Activated CD8-positive, alpha-beta memory T cell treated with anti-CD3 and anti-CD28 coated beads for 48 hours (primary cell): ENCODE measurements at places on chromosomes 6 and 20.

- DNase-seq, result no peak
Observed at GRCh38 chr20:24109537-24109936, 121.0 kb upstream of the GGTLC1 start.

DNA sequence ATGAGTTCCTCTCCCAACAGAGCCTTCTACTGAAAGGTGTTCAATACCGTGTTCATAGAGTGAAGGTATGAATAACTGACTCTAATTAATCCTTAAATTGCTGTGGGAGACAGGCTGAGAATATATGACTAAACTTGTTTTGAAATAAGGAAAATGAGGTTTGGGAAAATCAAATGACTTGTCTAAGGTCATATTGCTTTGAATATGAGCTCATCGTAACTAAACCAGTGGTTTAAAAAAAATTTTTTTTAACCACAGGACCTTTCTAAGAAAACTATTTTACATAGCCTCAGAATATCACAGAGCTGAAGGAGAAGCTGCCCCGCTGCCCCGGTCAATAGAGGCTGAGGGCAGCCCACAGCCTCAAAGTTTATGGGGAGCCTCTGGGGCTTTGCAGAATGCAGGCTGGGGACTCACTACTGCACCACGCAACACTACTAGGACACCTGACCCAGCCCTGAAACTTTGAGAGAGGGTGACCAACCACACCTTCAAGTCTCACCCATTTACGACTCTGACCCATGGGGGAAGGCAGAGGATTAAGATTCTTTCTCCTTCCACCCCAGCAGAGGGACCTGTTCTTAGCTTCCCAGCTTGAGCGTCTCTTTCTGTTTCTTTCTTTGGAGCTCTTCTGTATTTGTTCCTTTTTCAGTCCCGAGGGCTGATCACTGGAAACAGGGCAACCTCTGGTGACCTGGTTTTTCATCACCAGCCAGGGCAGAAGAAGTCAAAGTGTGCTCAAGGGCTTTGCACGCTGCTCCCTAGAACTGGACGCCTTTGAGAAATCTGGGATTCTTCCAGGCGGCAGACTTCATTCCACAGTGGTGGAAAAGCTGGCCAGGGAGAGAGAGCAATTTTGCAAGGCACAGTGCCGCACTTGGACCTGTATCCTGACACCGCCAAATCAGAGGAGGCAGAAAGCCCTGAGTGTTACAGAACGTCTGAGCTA is 220.2 kb downstream of the ATXN1 start:
- DNase-seq, result no peak

- DNase-seq, result no peak
Observed at GRCh38 chr6:113104951-113105350, 752.2 kb upstream of the MARCKS start.

DNA sequence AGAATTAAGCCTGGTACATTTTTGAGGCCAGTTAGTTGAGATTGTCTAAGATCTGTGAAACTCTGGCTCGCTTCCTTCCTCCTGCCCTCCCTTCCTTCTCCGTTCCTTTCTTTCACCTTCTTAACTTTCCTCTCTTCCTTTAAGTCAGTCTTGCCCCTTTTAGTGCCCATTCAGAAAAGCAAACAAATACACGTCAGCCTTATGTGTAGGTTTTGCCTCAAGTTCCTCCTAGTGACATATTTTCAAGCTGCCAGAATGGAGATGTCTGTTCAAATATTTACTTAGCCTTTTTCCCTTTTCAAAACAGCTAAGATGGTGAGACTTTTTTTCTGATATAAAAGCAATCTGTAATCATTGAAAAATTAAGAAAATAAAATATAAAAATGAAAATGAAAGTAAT is 178.4 kb downstream of the FARS2 start:
- DNase-seq, result no peak

DNA sequence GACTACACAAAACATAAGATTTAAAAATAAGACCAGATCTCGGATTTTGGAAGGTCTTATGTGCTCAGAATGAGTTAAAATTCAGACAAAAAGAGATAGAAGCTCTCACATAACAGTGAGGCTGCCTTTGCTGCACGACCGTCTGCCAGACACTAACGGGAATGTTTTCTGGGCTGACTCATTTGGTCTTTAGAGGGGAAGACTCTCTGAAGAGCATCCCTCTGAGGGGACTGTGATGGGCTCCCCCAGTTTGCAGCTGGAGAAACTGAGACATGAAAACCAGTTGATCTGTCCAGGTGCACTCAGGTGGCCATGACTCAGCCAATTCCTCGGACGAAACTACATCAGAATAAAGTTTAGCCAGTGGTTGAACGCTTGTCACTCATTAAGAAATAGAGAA is 153.9 kb downstream of the RNASET2 start:
- no peak for DNase-seq

DNA sequence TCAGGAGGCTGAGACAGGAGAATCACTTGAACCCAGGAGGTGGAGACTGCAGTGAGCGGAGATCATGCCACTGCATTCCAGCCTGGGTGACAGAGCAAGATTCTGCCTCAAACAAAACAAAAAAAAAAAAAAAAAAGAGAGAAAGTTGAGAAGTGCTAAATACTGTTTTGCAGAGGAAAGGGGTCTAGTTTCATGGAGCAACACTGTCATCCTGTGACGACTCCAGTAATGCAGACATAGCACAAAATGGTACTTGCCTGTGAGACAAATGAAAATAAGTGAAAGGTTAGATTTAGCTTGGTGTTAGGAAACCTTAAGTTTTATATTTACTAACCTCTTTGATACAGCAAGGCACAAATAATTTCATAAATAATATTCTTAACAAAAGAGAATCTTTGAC is 29.7 kb downstream of the CEP162 start:
- DNase-seq, result no peak

DNA sequence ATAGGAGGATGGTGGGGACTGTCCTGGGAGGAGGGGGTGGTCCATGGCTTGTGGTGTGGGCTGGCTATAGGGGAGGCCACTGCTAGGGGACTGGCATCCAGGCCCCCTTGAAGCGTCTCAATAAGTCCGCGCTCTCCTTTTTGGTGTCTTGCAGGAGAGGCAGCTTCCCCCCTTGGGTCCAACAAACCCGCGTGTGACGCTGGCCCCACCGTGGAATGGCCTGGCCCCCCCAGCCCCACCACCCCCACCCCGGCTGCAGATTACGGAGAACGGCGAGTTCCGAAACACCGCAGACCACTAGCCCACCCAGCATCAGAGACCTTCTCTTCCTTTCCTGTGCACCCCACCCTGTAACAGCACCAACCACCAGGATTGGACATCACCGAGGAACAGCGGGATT is 2.8 kb upstream of the ZBTB9 start:
- DNase-seq, result no peak

GRCh38 chr6:119879731-119880130 is 530.2 kb upstream of the MAN1A1 start:
- DNase-seq, result no peak

DNA sequence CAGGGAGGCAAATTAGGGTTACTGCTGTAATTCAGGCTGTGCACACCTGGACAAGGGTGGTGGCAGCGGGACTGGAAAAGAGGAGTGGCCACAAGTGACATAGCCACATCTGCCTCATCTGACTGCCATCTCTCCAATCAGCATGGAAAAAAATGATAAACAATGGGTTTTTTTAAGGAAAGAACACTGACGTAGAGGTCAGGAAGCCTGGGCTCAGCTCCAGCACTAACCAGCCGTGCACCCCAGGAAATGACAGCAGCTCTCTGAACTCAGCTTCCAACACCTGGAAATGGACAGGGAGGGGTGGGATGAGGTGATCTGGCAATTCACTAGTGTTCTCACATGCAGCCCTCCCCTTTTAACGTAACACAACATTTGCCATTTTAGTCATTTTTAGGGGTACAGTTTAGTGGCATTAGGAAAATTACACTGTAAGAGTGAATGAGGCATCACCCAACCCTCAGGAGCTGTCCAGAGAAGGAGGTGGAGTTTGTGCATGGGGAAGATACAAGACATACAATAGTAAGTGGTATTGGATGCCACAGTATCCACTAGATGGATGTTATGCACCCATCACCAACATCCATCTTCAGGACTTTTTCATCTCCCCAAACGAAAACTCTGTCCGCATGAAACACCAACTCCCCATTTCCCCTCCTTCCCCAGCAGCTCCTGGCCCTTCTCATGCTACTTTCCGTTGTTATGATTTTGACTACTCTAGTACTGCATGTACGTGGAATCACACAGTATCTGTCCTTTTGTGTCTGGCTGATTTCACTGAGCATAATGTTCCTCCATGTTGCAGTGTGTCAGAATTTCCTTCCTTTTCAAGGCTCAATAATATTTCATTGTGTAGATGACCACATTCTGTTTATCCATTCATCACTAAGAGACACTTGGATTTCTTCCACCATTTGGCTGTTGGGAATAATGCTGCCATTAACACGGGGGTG is 215.5 kb upstream of the ECI2 start:
- DNase-seq, result no peak

GRCh38 chr20:49157146-49157545 is 31.0 kb downstream of the STAU1 start:
- DNase-seq, result no peak

- DNase-seq, result no peak
Observed at GRCh38 chr6:47262231-47262630, 47.5 kb downstream of the TNFRSF21 start.

GRCh38 chr6:100691972-100692371 is 189.2 kb downstream of the ASCC3 start:
- DNase-seq, result no peak

GRCh38 chr6:102761872-102762271 is 1368.4 kb downstream of the GRIK2 start:
- DNase-seq, result no peak

DNA sequence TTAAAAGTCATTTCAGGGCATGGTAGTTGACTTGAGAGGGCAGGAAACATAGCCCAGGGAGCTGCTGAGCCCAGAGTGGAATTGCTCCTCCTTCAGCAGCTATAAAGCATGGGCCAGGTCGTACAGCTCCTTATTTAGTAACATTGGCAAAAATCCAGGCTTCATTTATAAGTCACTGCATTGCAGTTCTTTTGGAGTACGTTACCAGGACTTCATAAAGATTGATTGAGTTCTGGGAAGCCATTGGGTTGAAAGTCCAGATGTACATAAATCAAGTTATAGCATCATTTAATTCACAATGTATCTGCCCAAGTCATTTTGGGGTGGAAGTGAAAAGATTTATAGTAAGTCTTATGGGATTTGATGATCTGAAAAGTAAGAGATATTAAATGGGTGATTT is 53.0 kb upstream of the ANKEF1 start:
- DNase-seq, result no peak

GRCh38 chr6:129749749-129750120 is 39.8 kb upstream of the ARHGAP18 start:
- no peak for DNase-seq

DNA sequence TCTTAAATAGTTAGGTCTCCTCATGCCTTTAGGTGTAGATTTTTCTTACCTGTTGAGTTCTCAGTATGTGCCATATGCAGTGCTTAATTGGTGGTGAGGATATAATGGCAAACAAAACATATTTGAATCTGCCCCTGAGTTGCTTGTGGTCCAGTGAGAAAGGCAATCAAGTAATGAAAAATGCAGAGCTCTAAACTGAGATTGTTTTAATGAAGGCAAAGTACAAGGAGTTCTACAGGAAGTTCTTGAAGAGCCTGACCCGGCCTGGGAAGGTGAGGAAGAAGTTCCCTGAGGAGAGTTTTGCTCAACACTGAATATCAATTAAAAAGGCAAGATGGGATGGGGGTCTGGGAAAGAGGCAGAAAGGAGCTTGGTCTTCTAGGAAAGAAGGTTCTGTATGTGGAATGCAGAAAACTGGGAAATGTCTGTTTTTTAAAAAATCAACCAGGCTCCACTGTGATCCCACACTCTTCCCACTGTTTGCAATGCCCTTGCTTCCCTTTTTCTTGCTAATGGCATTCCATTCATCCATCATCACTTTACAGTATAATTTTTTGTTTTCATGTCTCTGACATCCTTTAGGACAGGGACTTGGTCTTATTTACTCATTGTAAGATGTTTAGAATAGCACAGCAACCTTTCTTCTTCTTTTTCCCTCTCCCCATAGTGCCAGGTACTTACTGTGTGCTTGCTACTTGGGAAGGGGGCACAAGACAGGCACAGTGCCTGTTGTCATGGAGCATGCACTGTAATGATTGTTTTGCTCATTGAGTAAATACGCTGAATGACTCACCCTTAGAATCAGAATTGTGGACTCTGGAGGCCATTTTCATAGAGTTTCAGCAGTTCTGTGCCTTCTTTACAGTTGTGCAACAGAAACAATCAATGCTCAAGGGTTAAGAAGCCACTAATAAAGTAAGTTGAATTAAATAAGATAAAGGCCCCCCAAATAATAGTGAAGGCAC is 64.3 kb downstream of the ANKS1A start:
- DNase-seq, result no peak

DNA sequence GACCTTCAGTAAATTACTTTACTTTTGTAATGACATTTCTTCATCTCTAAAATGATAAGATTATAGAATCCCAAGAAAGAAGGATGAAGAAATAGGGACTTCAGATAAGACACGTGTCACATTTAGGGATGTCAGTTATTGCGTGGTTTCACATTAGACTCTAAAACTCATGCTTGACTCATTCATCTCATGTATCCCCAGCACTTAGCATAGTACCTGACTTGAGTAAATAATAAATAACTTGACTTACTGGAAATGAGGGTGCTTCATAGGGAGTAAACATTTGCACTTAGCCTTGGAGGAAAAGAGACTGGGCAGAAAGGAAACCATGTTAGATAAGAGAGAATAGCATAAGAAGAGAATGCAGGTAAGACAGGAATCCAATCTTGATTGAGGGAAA is 37.2 kb downstream of the VTA1 start:
- no peak for DNase-seq

GRCh38 chr20:10303852-10304251 is 85.2 kb downstream of the SNAP25 start:
- no peak for DNase-seq

- no peak for DNase-seq
Observed at GRCh38 chr6:44086931-44087574, 40.2 kb downstream of the MRPL14 start.

- DNase-seq, result no peak
Observed at GRCh38 chr6:111474106-111474505, 8.9 kb downstream of the REV3L start.

GRCh38 chr6:41021832-41022231 is 17.2 kb downstream of the UNC5CL start:
- DNase-seq, result no peak

DNA sequence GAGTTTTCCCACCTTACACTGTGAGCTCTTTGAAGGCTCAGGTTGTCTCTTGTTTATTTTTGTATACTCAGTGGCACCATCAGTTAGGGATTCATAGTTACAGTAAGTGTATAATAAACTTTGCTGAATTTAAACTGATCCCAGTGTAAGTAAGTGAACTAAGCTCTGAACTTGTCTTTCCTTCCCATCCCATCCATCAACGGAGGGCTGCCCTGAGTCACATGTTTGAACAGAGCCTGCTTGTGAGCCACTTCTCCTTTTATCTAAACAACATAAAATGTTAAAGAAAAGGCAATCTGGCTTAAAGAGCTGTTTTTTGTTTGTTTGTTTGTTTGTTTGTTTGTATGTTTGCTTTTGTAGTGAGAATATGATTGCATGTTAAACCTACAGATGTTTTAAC is 185.7 kb upstream of the MARCKS start:
- no peak for DNase-seq

GRCh38 chr20:15913391-15914025 is 659.7 kb downstream of the KIF16B start:
- no peak for DNase-seq

- DNase-seq, result no peak
Observed at GRCh38 chr6:142241061-142241460, 60.7 kb upstream of the ADGRG6 start.

- no peak for DNase-seq
Observed at GRCh38 chr6:125587666-125588632, 161.5 kb upstream of the HEY2 start.

GRCh38 chr6:130622142-130622541 is 205.1 kb upstream of the SMLR1 start:
- DNase-seq, result no peak

- DNase-seq, result no peak
Observed at GRCh38 chr6:168272415-168273325, 46.9 kb downstream of the DACT2 start.
